ENCODE measurements at places on chromosomes 3 and 15. TPM values are rescaled to one million over a fixed set of nuclear protein-coding genes. Genes with fewer than 3 reads are reported as not detected.

GRCh38 chr3:39970982-39971381, 161.6 kb downstream of the MYRIP start:
- H3K27me3 ChIP-seq = no peaks in the 10 kb centered on the region
- H3K27ac ChIP-seq = no peak overlapping the region
- DNase-seq = no peak
- no peak overlapping the region for H3K4me3 ChIP-seq

The FBLN2 gene
- 1.8 TPM for total RNA-seq

- no peaks in the 10 kb centered on the region for H3K27me3 ChIP-seq
- no peak for DNase-seq
- H3K4me1 ChIP-seq = no peaks in the 10 kb centered on the region
- no peaks in the 10 kb centered on the region for H3K36me3 ChIP-seq
- H3K27ac ChIP-seq = no peak overlapping the region
Observed at GRCh38 chr3:181999314-181999713, 287.6 kb downstream of the SOX2 start.

The SPSB4 gene
- total RNA-seq = not detected

The RCN2 gene
- total RNA-seq = 28.7 TPM

DNA sequence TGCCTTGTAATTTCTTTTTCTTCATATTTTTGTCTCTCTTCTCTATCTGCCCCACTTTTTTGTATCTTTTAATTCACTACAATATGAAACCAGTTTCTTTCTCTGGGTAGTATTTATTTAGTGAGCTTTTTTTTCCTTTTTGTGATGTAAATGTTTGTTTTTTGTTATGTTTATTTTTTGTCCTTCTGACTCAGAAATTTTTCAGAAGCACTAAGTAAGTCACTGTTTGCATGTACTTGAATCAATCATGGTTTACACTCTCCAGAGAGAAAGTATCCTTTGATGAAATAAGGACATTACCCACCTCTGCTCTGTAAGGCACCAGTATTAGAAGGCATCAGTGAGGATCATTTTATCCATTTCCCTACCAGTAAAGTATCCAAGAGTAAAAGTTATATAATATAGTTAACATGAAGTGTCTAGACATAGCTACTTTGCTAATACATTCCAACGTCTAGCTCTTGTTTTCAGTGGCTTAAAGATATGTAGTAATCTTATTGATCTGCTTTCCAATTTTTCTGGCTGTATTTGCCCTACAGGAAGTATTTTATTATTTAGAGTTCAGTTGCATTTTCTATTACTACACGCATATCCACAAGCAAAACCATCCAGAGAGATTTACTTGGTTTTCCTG, 25.4 kb downstream of the FILIP1L start:
- no peak overlapping the region for H3K4me3 ChIP-seq
- no peak for DNase-seq
- H3K36me3 ChIP-seq = peaks cover 30% of the 10 kb centered on the region

DNA sequence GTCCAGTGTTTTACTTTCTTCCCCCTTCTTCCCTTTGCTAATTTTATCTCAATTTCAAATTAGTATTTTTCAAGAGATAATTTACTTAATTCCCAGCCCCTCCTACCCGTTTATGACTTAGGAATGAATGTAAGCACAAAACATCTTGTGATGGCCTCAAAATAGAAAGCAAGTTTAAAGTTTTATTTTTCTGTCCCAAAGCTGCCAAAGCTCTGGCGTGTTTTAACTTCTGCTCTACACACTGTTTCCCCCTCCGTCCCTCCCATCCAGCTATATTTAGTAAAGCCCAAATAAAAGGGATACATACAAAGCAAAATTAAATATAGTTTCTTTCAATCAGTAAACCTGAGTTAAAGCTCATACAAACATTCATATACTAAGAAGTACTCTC, 59.9 kb downstream of the IGF2BP2 start:
- DNase-seq = no peak
- H3K27me3 ChIP-seq = peaks cover 44% of the 10 kb centered on the region
- no peak overlapping the region for H3K27ac ChIP-seq
- H3K4me3 ChIP-seq = no peak overlapping the region

Data from activated CD8-positive, alpha-beta T cell treated with anti-CD3 and anti-CD28 coated beads, Interleukin-2, amount 10 ng/mL, durations not matched to agents 7 days and 5 days (primary cell).